Activated CD4-positive, alpha-beta T cell treated with anti-CD3 and anti-CD28 coated beads, Interleukin-2, amount 10 ng/mL, durations not matched to agents 24 days and 14 days (primary cell): ENCODE measurements at places on chromosomes 5 and 9.

- DNase-seq = peak; percentile 87
Measured at GRCh38 chr9:21994556-21995005, at the start of gene CDKN2B-AS1. TSS of gene CDKN2B-AS1 (plus strand) at chr9:21994791.

DNA sequence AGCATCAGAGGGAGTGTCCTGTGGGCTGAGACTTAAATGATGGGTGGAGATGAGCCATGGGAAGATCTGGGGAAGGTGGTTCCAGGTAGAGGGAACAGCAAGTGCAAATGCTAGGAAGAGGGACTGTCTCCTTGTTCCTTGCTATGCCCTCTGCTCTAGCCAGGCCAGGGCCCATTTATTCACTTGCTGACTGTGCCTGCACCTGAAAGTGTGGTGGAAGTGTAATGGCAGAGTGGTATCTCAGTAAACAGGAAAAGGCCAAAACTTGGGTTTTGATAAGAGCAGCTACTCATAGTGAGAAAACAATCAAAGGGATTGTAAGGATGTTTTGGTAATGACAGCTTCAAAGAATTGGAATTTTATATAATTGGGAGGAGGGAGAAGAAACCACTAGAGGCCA, 32.4 kb downstream of the TLE4 start:
- DNase-seq = no peak

DNA sequence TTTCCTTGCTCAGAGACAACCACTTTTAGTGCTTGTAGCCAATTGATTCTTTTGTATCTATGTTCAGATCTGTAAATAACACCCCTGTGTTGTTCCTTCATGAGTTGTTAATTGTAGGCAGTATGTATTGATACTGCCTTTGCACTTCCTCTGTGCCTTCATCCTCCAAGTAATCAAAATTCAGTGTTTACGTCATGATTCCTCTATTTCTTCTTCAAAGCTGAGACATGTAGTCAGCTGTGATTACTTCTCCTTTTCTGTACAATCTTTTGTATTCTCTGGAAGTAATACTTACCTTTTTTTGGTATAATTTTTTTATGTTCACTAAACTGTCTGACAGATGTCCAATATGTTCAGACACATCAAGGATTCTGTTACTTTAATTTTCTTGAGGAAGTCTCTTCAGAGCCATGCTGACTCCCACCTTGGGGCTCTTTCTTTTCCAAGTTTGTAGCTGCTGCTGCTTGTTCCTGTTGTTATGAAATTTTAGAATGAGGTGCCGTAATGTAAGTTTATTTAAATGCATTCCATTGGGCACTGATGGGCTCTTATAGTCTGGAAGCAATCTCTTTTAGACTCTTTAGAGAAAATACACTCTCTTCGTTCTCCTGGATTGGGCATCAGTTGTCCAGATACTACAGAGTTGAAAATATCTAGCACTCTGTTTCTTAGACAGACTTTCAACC, 30.5 kb upstream of the LRRC70 start:
- no peak for DNase-seq

DNA sequence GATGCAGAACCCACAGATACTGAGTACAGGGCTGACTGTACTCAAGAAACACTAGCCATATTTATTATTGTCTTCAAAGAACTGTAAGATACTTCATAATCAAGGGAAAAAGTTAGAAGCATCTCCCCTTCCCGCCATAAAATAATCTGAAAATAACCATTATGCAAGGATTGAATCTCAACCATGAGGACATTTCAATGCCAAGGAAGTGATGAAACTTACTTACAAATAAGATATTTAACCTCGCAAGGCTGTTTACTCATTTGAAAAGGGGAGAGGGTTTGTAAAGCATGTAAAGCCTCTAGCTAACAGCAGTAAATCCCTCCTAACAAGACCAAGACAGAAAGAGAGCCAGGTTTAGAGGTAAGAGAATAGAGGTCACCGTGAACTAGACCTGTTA, 6.3 kb downstream of the MYO10 start:
- DNase-seq = no peak

DNA sequence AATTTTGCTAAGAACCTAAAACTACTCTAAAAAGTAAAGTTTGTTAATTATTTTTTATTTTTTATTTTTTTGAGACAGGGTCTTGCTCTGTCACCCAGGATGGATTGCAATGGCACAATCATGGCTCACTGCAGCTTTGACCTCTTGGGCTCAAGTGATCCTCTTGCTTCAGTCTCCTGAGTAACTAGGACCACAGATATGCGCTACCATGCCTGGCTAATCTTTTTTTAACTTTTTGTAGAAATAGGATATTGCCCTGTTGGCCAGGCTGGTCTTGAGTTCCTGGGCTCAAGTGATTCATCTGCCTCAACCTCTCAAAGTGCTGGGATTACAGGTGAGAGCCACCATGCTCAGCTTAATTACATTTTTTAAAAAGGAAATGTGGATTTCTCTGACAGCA, 45.8 kb downstream of the PDE6A start:
- DNase-seq = no peak
